ENCODE measurements at places on chromosomes 6 and 20.

- DNase-seq, result no peak
These were observed 25.7 kb downstream of the RIMS4 start for GRCh38 chr20:44784688-44785087.

GRCh38 chr6:128039543-128039942, 138.7 kb upstream of the THEMIS start:
- DNase-seq, result no peak

DNA sequence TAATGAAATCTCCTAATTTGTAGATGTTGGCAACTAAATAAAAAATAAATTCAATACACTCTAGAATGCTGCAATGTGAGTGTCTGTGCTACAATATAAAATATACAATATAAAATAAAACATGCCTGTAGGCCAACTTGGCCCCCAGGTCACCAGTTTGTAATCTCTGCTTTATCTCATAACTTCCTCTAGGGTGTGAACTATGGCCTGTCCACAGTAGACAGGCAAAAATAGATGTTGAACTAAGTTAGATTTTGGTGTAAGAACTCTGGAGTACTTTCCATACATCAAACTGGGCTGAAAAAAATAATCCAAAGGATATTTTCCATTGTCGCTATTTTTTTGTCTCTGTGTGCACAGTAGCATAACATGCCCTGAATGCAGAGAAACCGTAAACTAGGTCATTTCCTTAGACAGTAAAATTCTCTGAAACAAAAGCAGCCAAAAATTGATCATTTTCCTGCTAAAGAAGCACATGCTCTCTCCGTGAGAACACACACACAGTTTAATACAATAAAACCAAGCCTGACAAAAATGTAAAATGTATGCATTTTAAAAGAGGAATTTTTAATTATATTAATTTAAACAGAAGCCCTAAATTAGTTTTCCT, 98.5 kb upstream of the ZFP64 start:
- DNase-seq, result no peak

- no peak for DNase-seq
These were observed 104.2 kb upstream of the STXBP5 start for GRCh38 chr6:147099974-147100373.

GRCh38 chr6:166389119-166389518, 6.4 kb upstream of the MPC1 start:
- DNase-seq, result no peak

DNA sequence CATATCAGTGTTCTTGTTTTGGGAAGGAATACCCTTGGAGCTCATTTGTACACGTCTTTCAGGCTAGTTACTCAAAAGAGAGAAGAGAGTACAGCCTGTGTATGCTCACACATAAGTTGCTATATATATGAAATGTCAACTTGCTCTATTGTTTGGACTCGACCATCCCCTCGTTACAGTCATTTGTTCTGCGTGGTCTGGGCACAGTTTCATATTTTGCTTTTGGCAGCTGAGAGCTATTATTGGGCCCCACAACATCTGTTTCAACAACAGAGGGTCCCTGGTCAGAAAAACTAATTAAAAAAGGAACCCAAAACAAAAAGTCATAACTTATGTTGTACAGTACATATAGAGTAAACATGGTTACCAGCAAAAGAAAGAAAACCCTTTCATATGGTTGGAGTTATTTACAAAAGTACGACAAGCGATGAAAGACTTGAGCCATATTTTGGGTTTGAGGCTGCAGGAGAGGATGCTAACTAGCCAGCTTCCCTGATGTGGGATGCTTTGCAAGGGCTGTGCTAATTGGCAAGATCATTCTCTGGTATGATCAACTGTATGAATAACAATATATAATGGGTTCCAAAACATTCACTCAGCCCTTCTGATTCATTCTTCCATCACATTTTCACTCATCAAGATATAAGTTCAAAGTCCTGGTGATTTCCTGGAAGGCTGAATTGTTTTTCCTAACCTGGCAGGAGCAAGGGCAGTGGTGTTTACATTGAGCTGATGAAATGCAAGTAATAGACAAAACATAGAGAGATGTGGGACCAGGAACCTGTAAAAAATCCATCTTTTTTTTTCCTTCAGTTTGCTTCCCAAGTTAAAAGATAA, 137.9 kb downstream of the RPS12 start:
- DNase-seq, result no peak

GRCh38 chr6:161947371-161947770, 673.5 kb upstream of the AGPAT4 start:
- DNase-seq, result no peak

- DNase-seq, result no peak
These were observed 218.9 kb upstream of the RIN2 start for GRCh38 chr20:19539191-19539590.

GRCh38 chr6:164415832-164416563, 893.4 kb downstream of the C6orf118 start:
- DNase-seq, result no peak

GRCh38 chr20:49787371-49788357, 25.0 kb upstream of the SLC9A8 start:
- DNase-seq, result no peak

DNA sequence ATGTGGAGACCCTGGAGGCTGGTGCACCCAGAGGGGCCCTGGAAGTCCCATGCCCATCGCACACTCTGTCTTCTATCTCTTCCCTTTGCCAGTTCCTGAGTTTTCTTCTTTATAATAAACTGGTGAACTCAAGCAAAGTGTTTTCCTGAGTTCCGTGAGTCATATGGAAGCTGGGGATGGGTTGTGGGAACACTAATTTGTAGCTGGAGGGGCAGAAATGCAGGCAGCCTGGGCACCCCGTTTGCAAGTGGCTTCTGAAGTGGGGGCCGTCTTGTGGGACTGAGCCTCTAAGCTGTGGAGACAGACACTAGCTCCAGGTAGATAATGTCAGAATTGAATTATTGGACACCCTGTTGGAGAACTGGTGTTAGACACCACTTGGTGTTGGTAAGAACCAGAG, 3.2 kb upstream of the PPP1R3G start:
- DNase-seq, result no peak

DNA sequence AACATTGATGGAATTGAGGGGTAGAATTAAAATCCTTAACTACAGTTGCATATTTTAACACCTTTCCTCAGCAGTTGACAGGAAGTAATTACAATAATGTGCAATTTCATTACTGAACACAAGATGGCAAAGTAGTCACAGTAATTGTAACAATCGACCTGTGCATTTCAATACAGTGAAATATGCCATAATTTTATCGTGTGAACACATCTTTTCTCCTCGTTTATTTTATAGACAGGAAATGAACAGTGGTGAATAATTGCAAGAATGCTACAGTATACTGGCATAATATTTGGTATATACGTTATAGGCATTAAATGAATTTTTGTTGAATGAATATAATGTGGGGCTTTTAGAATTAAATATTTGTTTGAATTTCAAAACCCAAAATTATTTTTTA, 25.0 kb downstream of the CYB5R4 start:
- DNase-seq, result peak; percentile 7

DNA sequence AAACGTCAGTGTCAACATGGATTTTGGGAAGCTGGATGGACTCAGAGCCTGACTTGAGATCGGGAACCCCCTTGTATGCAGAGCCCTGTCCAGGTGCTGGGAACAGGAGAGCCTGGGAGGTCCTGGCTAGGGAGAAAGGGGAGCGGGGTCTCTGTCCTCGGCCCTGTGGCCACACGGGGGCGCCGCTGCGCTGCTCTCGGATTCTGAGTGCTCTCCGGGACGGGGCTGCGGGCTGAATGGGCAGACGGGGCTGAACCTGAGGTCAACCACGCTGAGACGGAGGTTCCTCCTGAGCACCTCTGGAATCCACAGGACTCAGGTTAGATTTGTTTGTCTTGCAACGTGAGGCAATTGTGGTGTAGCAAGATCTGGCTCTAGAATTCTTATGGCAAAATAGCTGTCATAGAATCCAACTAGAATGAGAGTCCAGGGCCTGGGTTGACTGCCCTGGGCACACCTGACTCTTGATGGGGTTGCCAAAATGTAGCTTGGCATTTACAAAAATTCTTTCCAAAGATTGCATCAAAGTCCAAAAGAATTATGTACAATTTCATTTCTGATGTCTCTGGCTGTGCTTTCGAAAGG, 20.6 kb upstream of the HLA-F start:
- no peak for DNase-seq

DNA sequence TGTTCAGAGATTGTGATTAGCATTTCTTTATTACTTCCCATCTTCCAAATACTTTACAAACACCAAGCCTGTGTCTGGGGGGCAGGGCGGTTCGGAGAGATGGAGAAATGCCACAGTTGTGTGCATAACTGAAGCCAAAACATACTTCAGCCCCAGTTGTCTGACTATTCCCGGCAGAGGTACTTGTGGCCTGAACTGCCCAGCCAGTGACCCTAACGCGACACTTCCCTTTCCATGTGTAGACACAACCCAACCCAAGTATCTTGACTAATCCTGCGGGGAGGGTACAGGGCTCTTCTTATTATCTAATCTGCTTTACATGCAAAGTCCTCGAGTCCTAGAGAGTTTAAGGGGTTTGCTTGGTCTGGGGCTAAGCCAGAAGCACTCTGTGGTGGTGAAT, 46.2 kb downstream of the ISM1 start:
- DNase-seq, result no peak

DNA sequence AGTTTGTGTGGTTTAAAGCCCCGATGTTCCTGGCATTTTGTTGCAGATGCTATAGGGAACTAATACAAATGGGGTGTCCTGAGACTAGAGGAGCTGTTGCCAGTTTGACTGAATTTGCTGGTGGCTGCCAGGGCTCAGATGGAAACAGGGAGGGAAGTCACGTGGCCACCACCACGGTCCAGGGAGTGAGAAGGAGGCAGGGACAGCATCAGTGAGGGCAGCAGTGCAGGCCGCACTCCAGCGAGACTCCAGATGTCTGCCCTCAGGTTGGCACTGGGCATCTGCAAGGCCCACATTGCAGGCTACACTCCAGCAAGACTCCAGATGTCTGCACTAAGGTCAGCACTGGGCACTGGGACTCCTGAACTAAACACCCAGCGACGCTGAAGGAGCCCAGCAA, 86.2 kb downstream of the RAMACL start:
- DNase-seq, result no peak

GRCh38 chr6:16184129-16184528, 54.3 kb upstream of the GMPR start:
- DNase-seq, result no peak

DNA sequence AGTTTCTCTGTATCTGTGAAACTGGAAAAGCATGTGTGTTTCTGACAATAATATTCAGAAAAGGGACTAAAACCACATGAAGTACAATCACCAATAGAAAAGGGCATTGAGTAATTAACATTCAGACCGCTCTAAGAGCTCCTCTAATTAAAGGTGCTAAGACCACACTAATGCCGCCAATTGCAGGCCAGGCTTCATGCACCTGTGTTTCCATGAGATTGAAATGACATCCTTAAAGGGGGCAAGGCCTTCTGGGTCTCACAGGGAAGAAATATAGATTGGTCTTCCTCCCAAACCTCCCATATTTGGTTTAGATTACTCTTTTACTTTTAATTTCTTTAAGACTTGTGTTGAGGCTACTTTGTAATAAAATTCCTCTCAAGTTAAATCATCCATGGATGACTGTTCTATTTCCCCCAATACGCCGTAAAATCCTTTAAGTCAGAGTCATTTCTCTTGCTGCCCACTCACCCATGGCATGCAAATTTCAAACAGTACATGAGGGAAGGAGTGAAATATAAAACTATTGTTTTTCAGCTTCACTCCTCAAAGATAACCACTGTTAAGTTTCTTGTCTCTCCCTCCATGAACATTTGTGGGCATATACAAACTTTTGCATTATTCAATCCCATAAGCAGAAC, 110.6 kb downstream of the UBE3D start:
- no peak for DNase-seq

GRCh38 chr20:11047559-11047958, 373.8 kb upstream of the JAG1 start:
- no peak for DNase-seq

DNA sequence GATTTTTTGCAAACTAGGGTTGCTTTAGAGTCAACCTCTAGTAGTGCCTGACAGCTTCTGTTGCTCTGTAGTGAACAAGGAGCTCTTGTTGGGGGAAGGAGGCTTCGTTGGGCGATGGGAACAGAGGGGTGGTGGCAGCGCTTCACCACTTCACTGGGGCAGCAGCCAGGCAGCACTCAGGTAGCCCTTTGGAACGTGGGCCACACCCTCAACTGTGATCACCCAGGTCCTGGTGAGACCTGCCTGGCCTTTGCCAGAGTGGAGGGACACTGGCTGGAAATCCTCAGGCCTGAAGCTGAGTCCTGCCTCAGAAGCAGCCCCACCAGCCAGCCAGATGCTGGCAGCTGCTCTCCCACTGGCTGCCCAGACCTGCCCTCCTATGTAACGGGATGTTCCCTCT, 10.4 kb upstream of the EDN3 start:
- no peak for DNase-seq

DNA sequence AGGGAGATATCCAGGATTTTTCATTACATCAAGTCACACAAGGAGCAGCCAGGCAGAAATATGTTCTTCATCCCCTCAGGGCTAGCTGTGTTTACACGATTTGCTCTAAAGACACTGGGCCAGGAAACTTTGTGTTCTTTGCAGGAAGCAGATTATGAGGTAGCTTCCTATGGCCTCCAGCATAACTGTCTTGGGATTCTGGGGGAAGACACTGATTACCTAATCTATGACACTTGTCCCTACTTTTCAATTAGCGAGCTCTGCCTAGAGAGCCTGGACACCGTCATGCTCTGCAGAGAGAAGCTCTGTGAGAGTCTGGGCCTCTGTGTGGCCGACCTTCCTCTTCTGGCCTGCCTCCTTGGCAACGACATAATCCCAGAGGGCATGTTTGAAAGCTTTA, 11.2 kb downstream of the FAM120B start:
- DNase-seq, result no peak

GRCh38 chr20:44861531-44862006, 23.9 kb upstream of the YWHAB start:
- DNase-seq, result no peak

GRCh38 chr20:62655282-62656196, 13.2 kb downstream of the SLCO4A1 start:
- DNase-seq, result no peak

Data from GM19239 (cell line).